ENCODE measurements at places on chromosomes 13 and 19.
A peak's percentile ranks its signal among the peaks of the same experiment; 100 is the strongest.

- peak; percentile 84 for DNase-seq
Observed at GRCh38 chr13:112619730-112620631, 32.0 kb upstream of the TUBGCP3 start.

GRCh38 chr13:21235174-21235573 lies 58.7 kb downstream of the MRPL57 start:
- DNase-seq = no peak

DNA sequence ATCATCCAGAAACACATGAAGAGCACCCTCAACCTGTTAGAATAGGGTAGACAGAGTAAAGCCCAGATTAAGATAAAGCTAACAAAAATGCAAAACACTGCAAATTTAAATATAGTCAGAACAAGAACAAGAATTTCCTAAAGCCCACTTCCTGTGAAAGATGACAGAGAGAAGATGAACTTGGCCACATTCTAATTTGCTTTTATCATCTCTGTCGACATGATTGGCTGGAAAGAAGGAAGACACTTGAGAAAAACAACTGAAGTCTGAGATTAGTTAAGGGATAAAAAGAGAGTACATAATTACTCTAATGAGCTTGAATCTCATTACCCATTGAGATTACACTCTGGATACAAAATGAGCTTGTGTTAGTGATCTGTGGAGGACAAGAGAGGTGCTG lies 537.6 kb downstream of the KLF5 start:
- no peak for DNase-seq

- DNase-seq = peak; percentile 97
Observed at GRCh38 chr19:57888560-57889231, at the start of gene ZNF814. Gene ZNF814 (minus strand): TSS chr19:57889037. CDS start chr19:57888802, 235 bp downstream.

DNA sequence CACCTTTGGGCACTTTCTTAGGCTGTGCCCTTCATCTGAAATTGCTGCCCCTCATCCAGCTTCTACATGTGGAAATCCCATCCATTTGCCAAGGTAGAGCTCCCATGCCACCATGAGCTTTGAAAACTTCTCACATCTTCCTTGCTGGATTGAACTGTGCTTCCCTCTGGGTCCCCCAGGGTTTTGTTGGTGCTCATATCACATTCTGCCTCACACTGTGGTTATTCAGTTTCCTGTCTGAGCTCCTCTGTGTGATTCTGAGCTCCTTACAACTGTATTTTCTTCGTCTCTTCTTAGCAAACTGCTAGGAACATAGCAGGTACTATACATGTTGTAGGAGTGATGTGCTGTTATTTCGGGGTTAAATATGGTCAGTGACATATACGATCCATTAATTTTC lies 74.9 kb upstream of the KL start:
- no peak for DNase-seq

DNA sequence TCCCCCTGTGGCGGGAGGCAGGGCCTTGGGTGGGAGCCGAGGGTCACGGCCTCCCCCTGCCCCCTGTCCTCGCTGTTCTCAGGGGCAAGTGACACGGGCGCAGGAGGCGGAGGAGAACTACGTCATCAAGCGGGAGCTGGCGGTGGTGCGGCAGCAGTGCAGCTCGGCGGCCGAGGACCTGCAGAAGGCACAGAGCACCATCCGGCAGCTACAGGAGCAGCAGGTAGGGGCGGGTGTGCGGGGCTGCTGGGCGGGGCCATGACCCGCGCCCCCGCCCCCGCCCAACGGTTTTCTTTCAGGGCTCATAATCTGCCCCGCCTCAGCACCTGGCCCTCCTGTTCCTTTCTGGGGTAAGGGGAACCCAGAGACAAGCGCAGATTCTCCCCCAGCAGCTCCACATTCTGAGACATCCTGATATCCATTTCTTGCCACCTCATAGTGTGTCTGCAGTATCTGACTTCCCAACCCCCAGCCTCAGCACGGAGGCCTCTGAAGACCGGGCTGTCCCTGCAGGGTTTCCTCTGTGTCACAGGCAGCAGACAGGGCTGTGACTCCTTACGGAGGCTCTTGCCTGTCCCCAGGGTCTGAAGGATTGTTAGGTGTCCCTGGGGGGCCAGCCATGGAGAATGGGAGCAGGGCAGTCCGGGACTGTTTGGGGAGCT lies 15.9 kb downstream of the PRR36 start:
- DNase-seq = peak; percentile 52

GRCh38 chr13:97945792-97946419 lies 7.6 kb upstream of the IPO5 start:
- DNase-seq = no peak

DNA sequence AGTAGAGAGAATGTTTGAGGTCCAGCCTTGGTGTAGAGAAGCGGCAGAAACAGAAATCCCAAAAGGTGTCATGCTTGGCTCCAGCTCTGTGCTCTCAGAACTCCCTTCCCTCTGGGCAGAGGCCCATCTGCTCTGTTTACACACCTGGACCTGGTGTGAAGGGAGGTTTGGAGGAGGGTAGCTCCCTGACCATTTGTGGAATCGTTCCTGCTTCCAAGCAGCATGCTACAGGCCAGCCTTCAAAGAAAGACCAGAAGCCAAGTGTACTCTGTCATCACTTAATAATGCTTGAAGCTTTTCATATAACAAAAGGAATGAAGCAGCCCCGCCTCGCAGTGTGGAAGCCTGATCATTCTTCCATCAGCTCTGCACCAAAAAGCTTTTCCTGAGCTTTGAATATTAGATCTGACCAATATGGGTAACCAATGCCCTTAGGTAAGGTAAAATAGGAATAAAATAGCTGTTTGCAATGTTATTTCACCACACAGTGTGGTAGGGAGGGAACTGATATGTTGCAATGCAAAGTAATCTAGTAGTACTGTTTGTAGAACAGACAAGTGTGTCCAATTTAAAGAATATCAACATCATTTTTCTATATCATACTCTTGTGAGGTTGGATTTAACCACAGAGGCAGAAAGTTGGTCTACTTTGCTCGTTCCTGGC lies 63.3 kb downstream of the ZIC5 start:
- DNase-seq = no peak

DNA sequence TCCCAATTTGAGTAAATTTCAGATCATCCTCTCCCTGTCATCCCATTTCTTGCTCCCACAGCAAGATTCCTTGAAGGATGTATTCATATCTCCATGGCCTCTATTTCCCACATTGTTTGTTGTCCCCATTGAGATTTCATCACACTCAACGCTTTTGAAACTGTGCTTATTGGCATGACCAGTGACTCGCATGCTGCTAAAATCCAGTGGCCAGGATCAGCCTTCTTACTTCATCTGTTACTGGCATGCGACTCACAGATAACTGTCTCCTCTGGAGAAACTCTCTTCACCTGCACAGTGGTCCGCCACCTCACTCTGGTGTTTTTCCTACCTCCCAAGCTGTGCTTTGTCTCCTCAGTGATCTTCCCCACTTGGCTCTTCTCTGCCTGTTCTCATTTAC lies 95.8 kb downstream of the WASF3 start:
- DNase-seq = no peak

GRCh38 chr13:74646091-74646490 lies 511.9 kb upstream of the KLF12 start:
- DNase-seq = peak; percentile 13

GRCh38 chr13:67216864-67217263 lies 13.3 kb downstream of the PCDH9 start:
- DNase-seq = no peak

DNA sequence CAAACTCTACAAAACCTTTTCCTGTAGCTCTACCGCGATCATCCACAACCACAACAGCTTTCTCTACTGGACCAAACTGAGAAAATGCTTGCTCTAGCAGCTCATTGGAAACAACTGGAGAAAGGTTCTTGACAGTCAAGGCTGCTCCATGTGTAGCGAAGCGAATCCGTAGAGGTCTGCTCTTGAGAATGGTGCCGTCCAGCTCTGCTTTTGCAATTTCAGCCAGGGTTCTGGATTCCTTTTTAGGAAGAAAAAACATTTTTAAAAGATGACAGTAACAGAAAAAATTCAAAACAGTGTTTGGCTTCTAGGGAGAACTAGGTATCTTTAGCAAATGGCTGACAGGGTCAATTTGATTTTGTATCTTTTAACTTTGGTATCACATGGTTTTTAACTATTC lies 10.4 kb downstream of the PSPC1 start:
- no peak for DNase-seq

GRCh38 chr19:31511098-31511497 lies 161.9 kb upstream of the TSHZ3 start:
- no peak for DNase-seq

DNA sequence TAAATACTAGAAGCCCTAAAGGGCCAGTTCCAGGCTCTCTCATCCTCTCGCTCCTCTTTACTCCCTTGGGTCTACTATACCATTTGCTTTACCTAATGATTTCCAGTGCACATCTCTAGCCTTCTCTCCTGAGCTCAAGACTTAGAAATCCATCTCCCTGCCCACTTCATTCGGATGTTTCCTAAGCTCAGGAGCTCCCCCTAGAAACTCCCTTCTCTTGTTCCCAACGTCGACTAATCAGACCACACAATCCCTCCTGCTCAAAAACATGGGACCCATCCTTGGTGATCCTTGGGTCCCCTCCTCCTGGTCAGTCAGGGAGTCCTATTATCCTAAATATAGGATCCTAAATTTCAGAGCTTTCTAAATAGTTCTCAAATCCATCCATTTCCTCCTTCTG lies 21.1 kb upstream of the STK24 start:
- DNase-seq = no peak

- no peak for DNase-seq
Observed at GRCh38 chr13:19590423-19590822, 29.1 kb upstream of the TPTE2 start.

DNA sequence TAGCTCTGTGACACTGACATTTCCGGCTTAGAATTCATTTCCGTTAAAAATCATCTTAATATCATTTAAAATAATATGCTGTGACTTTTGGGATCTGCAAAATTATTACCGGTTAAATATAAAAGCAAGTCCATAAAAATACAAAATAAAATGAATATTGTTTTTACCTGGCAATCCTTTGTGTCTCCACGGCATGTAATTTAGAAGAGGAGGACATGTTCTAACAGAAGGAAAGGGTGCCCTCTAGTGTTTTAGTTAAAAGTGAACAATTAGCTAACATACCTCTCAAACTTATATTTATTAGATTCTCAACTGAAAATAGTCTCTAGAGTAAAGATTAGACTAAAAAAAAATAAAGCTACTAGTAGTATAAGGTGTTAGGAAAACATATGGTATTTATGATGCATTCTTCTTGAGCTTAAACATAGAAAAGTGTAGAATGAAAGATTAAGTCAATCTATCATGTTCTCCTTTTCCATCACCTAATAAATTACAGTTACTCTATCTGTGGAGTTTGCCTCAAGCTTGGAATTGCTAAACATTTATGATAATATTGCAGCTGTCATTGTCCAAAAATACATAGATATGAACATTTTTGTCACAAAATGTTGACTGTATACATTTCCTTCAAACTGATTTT lies 676.7 kb upstream of the SPRY2 start:
- peak; percentile 81 for DNase-seq

DNA sequence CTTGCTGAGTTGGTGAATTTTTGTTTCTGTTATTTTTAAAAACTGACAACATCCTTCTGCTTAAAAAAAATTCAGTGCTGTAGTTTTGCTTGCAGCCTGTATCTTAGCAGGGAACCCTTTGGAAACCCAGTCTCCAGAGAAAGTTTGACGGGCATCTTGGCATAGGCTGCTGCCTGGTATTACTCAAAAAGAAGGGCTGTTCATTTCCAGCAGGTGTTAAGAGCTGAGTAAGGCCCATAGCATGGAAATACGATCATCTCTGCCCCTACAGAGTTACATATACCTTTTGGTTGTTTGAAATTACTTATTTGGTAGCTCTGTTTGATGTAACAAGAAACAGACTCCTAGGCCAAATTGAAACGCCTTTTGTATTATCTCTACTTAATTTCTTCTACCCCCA lies 41.5 kb downstream of the URI1 start:
- no peak for DNase-seq

- DNase-seq = no peak
Observed at GRCh38 chr13:81184556-81185265, 843.8 kb upstream of the SPRY2 start.

- no peak for DNase-seq
Observed at GRCh38 chr19:46950526-46951170, 69.0 kb upstream of the NPAS1 start.

DNA sequence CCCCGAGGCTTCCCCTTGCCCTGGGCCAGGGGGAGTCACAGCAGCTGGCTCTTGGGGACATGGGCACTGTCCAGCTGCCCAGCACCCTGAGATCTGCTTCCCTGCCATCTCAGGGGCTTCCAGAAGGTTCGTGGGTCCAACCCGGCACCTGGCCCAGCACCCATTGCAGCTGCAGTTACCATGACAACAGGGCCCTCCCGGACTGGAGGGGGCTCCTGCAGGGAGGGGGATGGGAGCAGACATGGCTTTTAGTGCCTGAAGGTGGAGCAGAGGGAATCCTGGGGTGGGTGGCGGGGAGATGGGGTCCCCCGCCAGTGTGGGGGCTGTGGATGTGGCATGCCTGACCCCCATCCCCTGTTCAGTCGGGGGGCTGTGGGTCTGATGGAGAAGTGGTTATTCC lies 14.7 kb downstream of the PIN1 start:
- DNase-seq = no peak

DNA sequence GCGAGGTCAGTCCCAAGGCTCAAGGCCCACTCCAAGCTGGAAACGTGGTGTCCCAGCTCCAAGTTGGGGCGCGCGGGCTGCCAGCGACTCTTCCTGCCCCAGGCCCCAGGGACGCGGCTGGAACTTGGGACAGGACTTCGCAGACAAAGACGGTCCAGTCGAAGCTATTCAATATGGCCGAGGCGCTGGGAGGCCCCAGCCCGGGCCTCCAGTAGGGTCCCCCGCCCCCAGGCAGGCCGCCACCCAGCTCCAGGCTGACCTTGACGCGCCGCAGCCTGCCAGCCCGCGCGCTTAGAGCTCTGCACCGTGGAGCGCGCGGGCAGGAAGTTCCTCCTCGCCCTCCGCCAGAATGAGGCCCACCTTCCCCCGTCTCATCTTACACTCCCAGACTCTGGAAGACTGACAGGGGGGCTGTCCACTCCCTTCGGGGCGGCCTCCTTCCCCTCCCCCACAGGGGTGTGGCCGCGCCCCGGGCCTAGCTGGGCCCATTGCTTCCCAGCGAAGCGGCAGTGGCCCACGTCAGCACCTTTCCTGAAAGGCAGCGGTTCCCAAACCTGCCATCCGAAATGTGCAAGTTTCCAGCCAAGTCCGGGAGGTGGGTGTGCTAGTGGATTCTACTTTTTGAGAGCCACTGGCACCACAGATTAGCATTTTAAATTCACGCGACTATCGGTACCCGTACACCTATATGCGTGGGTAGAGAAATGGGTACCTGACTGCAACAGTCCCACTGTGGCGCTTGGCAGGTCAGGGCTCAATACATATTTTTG lies at the start of gene CCDC8:
TSS of gene CCDC8 (minus strand) at position 303 of the 770 bp plus-strand sequence. CDS start 754 bp downstream, outside the sequence.
- DNase-seq = peak; percentile 87

- no peak for DNase-seq
Observed at GRCh38 chr13:56332671-56333070, 808.0 kb upstream of the PRR20A start.

- peak; percentile 59 for DNase-seq
Observed at GRCh38 chr19:29596885-29597525, 9.1 kb upstream of the POP4 start.
